Kidney epithelial cell (primary cell): ENCODE measurements at places on chromosomes 7 and 10. TPM values are rescaled to one million over a fixed set of nuclear protein-coding genes. Genes with fewer than 3 reads are reported as not detected.

ANAPC16 gene
- total RNA-seq, result 105 and 136 TPM in 2 replicates

UCN3 gene
- total RNA-seq, result not detected in 2 replicates

GIMAP7 gene
- total RNA-seq, result not detected in 2 replicates

ASB10 gene
- total RNA-seq, result not detected in 2 replicates

NCF1 gene
- total RNA-seq, result 1.9 and 2.3 TPM in 2 replicates

STRIP2 gene
- total RNA-seq, result 2.3 and 3.5 TPM in 2 replicates

GRCh38 chr10:6493521-6494441 is 86.3 kb downstream of the PRKCQ start:
- DNase-seq, result no peak

DNA sequence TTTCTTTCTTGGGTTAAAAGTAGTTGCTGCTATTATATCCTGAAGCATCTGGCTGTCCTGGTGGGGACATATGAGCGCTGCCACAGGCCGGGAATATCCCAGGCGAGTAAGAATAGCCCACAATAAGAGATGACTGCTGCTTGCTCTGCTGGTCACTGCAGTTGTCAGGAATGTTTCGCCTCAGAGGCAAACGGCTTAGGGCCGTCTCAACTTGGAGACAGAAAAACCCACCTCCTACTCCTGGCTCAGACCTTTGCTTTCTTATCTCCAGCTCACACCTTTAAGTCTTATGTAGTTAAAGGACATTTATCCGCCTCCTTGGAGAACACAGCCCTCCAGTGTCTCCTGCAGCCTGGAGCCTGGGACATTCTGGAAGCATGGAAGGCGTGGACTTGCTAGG is at the start of gene GJD4:
Gene GJD4, plus strand, starts transcription at position 151 of the 400 bp plus-strand sequence. Its CDS starts 227 bp downstream, at position 378.
- DNase-seq, result no peak

DNA sequence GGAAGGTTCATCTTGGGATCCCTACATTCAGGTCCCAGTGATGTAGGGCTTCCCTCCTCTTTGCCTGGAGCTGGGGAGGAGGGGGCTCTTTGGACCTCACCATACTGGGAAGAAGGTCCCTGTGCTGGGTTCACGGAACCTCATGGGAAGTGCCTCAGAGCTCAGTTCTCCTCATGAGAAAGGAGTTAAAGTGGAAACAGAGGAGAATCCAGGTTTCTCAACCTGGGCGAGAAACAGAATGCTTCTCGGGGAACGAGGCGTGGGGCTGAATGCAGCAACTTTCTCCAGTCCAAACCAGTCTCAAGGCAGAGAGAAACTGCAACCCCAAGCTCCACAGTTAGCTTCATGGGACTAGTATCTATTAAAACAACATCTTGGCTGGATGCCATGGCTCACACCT is 382.7 kb upstream of the FOXK1 start:
- no peak for DNase-seq

- DNase-seq, result no peak
Observed at GRCh38 chr7:133784486-133785001, 342.6 kb upstream of the LRGUK start.

DNA sequence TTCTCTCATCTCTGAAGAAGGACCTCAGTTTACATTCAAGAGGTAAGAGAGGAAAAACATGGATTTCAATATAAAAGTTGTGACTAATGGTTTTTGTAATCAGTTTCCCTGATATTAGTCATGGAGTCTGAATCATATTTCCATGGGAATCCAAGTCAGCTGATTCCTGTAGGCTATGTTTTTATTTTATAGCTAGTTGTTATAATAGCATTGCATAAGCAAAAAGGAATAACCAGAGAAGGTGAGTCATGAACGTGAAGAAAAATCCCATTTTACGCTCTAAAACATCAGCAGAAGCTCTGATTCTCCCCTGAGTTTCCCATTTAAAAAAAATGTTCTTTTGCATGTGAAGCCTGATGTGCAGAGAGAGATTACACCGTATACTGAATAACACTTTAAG is 299.3 kb downstream of the SFMBT2 start:
- DNase-seq, result no peak

DNA sequence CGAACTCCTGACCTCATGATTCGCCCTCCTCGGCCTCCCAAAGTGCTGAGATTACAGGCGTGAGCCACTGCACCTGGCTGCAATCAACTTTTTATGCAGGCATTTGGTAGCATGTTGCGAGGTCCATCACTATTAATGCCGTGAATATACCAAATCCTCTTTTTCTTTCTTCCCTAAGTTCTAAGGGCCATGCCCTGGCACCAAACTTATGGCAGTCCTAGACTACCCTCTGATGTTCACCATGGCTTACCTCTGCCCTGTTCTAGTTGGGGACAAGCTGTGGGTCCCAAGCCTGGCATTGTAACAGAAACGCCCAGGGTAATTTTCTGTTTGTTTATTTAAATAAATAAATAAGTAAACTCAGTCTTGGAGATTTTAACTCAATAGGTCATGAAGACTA is 13.3 kb downstream of the PRSS2 start:
- DNase-seq, result no peak
